Chondrocyte (in vitro differentiated cells): ENCODE measurements at places on chromosomes 7 and 10. TPM values are rescaled to one million over a fixed set of nuclear protein-coding genes. Genes with fewer than 3 reads are reported as not detected.

Gene CDH23
- not detected in 3 replicates for total RNA-seq

Gene ZNF487
- 2.1 to 2.7 TPM (median 2.6 TPM) in 3 replicates for total RNA-seq

Gene KIF20B
- 6.6 to 10.1 TPM (median 7.2 TPM) in 3 replicates for total RNA-seq

Gene RRP12
- 22.1 to 42.8 TPM (median 28.3 TPM) in 3 replicates for total RNA-seq

Gene SLC35B4
- 23.2 to 25.1 TPM (median 24.6 TPM) in 3 replicates for total RNA-seq

Gene INSYN2A
- total RNA-seq = 0.10 to 0.68 TPM (median 0.13 TPM) in 3 replicates

Gene C10orf143
- 2.5 to 6.2 TPM (median 2.6 TPM) in 3 replicates for total RNA-seq

Gene PEX1
- total RNA-seq = 9.9 to 17.0 TPM (median 11.6 TPM) in 3 replicates

Gene SPDYE2B
- total RNA-seq = not detected in 3 replicates

Gene TMEM229A
- total RNA-seq = not detected in 3 replicates

Gene PTPRZ1
- 0.05 to 2.0 TPM (median 1.6 TPM) in 3 replicates for total RNA-seq

Gene FKBP14
- total RNA-seq = 72.1 to 103 TPM (median 74.7 TPM) in 3 replicates

Gene DHX32
- 24.0 to 32.5 TPM (median 29.2 TPM) in 3 replicates for total RNA-seq

Gene TUBB8
- total RNA-seq = 0.22 TPM in 1 of 3 replicates, not detected in the others

Gene MACC1
- not detected in 3 replicates for total RNA-seq
